Osteoblast (primary cell): ENCODE measurements at places on chromosomes 11 and 22.
A peak's percentile ranks its signal among the peaks of the same experiment; 100 is the strongest.

DNA sequence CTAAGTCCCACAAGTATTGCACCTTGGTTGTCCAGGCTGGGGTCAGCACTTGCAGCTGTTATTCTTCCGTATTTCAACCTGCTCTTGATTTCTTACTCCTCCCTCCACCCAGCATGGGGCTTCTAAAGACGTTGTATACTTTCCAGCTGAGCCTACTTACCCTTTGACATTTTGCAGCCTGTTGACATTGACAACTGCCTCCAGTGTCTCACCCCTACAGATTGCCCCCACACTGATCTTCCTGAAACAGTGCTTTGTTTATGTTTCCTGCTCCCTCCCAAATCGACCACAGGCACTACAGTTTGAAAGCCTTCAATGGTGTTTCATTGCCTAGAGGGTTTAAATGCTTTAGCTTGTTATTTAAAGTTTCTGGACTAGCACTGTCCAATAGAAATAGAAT lies 56.6 kb downstream of the FAM83F start:
- H3K36me3 ChIP-seq = no peaks in the 10 kb centered on the region
- H3K4me1 ChIP-seq = no peaks in the 10 kb centered on the region
- H3K4me3 ChIP-seq = no peak overlapping the region

DNA sequence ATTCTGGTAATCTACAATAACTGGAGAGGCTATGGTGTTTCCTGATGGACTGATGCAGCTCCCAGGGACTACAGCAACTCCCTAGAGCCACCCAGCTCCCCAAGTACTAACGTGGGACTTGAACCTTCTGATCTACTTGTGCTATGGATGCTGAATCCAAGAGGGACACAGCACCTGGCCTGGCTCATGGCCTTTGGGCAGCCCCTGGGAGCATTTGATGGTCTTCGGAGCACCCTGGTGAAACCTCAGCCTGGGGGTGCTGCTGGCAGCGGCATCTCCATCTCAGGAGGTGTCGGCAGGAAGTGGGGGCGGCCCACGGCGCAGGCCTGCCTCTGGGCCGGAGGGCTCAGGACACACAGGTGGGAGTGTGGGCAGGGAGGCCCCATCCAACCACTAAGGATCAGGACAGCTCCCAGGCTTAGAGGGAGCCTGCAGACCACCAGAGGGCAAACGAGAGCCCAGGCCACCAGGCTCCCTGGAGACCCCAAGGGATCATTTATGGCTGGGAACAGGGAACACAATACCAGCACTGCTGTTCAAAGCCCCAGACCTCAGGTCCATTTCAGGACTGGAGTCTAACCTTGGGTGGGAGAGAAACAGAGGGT lies 8.7 kb downstream of the EHD1 start:
- H3K4me3 ChIP-seq = peak overlapping the region; percentile 58
- peaks cover 49% of the 10 kb centered on the region for H3K4me1 ChIP-seq
- DNase-seq = no peak
- peaks cover 61% of the 10 kb centered on the region for H3K36me3 ChIP-seq
- H3K27ac ChIP-seq = peak overlapping the region; percentile 90

- no peak overlapping the region for H3K27ac ChIP-seq
- no peak overlapping the region for H3K4me3 ChIP-seq
- H3K27me3 ChIP-seq = no peaks in the 10 kb centered on the region
- H3K4me1 ChIP-seq = peaks cover 36% of the 10 kb centered on the region
- no peaks in the 10 kb centered on the region for H3K36me3 ChIP-seq
- DNase-seq = peak; percentile 37
These were observed 3.2 kb downstream of the OSBPL5 start for GRCh38 chr11:3161720-3162409.

DNA sequence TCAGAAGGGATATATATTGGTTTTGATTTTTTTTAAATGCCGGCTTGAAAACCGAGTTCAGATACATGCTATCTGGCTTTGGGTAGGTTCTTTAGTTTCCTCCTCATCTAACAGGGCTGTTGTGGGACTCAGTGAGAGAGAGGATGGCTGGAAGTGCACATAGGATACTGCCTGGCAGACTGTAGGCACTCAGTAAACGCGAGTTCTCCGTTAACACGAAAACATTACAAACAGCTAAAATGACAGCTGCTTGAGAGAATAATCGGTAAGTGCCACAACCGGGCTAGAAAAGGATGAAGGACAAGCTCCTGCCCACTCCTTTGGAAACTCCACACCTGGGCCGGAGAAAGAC lies 369 bp downstream of the XRRA1 start:
- no peak for DNase-seq
- H3K27ac ChIP-seq = peak overlapping the region; percentile 96
- H3K4me1 ChIP-seq = peaks cover 27% of the 10 kb centered on the region

DNA sequence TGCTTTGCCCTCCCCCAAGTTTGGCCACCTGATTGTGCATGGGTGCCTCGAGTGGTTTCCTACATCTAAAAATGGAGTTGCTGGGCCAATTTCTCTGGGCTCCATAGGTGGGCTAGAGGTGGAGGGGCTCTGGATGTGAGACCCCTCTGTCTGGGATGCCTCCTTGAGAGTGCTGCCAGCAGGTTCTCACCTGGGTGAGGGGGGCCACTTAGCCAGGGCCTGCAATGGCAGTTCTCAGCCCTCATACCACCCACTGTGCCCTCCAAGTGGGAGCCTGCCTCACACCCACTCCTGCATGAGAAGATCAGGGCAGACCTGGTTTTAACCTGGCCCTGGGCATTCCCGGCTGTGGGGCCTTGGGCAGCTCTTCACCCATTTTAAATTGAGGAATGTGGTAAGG lies 83.9 kb downstream of the CABIN1 start:
- peaks cover 42% of the 10 kb centered on the region for H3K36me3 ChIP-seq
- H3K4me1 ChIP-seq = no peaks in the 10 kb centered on the region
- no peak overlapping the region for H3K27ac ChIP-seq
- no peaks in the 10 kb centered on the region for H3K27me3 ChIP-seq

DNA sequence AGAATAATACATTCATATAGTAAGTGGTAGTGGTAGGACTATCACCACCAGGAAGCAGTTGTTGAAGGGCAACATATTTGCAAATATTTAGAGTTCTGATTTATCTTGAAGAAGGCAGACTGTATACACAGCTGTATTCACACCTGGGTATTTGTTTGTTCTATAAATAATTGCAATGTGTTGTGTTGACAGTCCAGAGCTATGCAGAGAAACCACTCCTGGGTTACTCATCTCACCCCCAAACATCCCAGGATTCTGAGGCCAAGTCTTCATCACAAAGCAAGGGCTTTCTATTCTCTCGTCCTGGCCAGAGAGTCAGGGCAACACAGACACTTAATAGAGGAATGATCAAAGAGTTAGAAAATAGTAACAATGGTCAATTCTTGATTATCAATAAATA lies 102.1 kb upstream of the FAT3 start:
- H3K27me3 ChIP-seq = no peaks in the 10 kb centered on the region
- H3K4me3 ChIP-seq = no peak overlapping the region
- DNase-seq = no peak

GRCh38 chr22:24326266-24326665 lies 55.6 kb downstream of the SPECC1L start:
- no peak for DNase-seq
- H3K4me3 ChIP-seq = no peak overlapping the region
- H3K27ac ChIP-seq = no peak overlapping the region
- H3K27me3 ChIP-seq = no peaks in the 10 kb centered on the region
